ENCODE measurements at places on chromosomes 1 and 21. TPM values are rescaled to one million over a fixed set of nuclear protein-coding genes. Genes with fewer than 3 reads are reported as not detected.

Gene TSEN15
- 74.2 TPM for total RNA-seq

Gene CTH
- 50.4 TPM for total RNA-seq

Gene LYPD8
- total RNA-seq: not detected

Gene TAS1R1
- not detected for total RNA-seq

DNA sequence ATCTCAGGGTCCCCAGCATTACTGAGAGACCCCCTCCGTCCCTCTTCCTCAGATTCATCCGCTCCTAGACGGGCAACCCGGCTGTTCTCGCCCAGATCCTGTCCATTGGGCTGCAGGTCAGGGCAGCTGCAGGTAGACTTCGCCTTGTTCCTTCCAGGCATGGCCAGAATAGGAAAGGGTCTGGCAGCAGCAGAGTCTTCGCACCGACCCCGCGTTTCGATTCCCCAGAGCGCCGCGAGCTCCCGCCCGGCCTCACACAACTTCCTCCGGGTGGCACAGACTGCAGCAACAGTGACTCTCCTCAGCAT, 265 bp downstream of the NRDC start:
- no peak for DNase-seq

Gene ANGPTL3
- total RNA-seq: not detected

Gene OR2AK2
- total RNA-seq: 0.35 TPM

DNA sequence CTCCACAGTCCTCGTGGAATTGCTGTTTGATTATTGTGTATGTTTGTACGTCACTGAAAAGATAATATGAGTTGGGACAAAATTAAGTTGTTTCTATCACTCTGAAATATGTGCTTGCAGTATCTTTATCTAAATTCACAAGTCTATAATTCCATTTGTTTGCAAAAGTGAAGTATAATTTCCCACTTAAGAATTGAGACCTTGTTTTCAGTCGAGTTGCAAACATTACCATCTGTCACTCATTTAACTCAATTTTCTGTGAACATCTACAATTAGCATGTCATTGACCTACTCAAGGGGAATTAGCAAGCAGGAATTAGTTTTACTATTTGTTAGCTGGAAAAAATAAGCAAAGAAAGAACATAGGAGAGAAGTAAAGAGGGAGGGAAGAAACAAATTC, 195.8 kb downstream of the TPR start:
- no peak for DNase-seq

Gene OVAAL
- total RNA-seq: not detected

- DNase-seq: no peak
These were observed 42.5 kb downstream of the PTPRF start for GRCh38 chr1:43573066-43573800.

DNA sequence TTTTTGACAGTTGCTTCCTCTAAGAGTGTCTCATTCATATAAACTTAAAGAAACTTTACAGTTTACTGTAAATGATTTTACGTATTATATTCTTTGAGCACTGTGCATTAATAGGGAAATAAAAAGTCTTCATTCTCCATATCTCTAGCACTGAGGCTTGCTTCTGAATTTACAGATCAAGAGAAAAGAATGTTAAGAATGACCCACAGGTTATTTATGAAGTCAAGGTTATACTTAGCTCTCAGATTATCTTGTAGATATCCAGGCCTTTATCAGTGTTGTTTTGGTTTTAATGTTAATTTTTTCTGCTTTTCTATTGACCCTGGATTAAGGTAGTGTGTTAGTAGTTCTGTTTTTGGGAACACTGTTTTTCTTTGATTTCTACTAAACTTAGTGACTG, 91.4 kb downstream of the GPR161 start:
- DNase-seq: no peak

- DNase-seq: no peak
These were observed 15.0 kb downstream of the PCAT6 start for GRCh38 chr1:202825748-202826147.

Gene INAVA
- total RNA-seq: not detected

DNA sequence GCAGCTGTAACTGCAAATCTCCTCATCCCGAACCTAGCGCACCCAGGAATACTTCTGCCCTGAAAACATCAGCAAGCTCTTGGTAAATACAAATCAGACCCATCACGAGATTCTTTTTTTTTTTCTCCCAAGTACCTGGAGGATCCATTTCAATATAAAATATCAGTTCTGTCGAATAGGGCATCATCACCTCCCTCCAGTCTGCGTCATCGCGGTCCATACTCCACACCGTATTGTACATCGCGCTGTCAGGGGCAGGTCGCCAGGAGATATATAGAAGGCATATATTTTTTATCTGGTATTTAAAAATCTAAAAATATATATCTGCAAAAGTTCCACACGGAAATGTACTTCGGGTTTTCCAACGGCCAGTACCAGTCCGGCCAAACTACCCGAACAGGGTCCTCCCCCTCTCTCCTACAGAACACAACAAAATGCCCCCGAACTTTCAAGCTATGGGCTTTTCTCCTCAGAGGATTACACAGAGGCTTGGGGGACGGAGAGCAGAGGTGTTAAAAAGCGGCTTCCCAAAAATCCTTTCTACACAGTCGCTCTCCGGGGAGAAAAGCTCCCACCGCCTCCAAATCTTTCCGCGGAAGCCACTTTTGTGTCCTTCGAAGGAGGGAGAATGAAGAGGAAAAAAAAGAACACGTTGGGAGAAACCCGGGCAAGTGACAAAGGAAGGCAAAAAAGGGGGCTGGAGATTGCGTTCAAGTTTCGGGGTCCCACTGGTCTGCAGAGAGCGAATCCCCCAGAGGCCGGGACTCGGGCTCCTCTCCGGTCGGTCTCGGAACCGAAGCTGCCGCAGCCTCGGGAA, 509 bp downstream of the PIK3R3 start:
- peak; percentile 25 for DNase-seq

DNA sequence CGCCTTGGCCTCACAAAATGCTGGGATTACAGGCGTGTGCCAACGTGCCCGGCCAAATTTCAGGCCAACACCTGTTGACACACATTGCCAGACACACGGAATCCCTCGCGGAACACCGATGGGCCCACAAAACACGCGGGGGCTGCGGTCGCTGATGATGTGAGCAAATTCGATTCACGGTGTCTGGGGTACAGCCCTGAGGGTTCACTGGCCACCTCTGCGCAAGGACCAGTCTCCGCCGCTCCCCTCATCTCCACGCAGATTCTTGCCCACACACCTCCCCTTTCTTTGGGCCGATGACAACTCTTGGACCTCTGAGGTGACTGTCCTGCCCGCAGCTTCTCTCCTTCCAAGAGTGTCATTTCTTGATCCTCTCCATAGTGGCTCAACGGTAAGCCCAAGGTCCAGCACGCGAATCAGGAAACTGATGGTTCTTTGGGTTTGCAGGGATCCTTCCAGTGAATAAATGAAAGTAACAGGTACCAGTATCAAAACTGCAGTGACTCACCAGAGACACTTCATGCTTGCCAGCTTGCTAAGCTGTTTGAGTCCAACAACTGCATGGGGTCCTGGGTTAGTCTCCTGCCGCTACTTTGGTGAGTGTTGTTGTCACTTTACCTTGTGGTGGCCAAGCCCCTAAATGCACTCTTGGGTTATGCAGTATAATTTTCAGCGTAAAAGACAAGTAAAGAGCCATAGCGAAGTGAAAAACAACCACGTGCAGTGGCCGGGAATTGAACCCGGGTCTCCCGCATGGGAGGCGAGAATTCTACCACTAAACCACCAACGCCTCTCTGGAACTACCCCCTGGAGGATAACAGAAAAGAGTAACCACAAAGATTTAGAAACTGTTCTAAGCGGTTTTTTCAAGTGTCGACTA, 11.0 kb upstream of the RNU1-3 start:
- peak; percentile 64 for DNase-seq

Gene HTR6
- 0.32 TPM for total RNA-seq

- DNase-seq: no peak
These were observed 224.9 kb upstream of the JUN start for GRCh38 chr1:59008599-59009347.

Gene POGK
- 51.7 TPM for total RNA-seq

DNA sequence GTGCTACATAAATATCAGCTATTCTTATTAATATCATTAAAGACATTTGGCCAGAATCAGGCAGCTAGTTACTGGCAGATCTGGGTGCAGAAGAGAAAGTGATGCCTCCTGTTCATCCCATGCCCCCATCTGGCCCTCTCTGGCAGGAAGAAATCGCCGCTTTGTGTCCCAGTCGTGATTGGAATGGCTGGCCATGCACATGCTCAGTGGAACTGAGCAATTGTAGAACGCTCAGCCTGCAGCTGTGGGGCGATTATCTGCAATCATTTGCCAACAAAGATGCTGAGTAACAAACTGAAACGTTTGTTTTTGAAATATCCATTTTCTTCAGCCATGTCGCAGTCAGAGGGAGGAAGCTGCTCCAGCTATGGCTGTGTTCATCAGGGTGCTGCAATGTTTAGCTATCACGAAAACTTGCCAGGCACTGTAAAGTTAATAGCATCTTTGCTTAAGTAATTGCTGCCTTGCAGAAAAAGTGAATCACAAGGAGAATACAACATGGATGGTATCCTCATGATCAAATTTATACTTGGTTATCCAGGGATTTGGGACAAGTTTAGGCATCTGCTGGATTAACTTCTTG, 36.5 kb downstream of the NGF start:
- DNase-seq: no peak

DNA sequence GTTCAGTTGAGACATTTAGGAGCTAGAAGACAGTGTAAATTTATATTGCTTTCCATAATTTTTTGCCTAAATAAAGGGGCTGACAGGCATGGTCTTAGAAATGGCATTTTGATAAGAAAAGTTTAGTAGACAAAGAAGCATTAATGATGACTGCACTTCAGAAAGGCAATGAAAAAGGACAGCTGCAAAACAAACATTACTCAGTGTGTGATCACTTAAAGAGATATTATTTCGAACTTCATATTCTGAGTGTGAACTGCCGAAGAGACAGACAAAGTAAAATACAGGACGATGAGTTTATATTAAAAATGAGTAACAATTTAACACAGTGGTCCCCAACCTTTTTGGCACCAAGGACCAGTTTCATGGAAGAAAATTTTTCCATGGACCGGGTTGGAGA, 243.1 kb downstream of the DPYD start:
- DNase-seq: no peak

- no peak for DNase-seq
These were observed 217.5 kb downstream of the GABPA start for GRCh38 chr21:25952306-25952705.

Gene FCRLB
- 1.2 TPM for total RNA-seq
